ENCODE measurements at places on chromosomes 4 and X.

DNA sequence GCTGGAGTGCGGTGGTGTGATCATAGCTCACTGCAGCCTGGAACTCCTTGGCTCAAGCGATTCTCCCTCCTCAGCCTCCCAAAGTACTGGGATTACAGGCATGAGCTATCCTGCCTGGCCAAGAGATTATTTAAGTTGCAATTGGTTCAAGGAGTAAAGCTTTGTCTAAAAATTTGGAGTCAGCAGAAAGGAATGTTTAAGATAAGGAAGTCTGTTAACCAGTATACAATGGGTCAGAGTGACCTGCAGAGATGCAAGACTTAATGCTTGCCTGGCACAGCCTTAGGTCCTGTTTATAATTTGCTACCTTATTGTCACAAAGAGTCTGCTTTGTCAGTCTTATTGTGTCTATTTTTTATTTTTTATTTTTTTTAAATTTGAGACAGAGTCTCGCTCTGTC lies 826.2 kb downstream of the NLGN4X start:
- DNase-seq: no peak

DNA sequence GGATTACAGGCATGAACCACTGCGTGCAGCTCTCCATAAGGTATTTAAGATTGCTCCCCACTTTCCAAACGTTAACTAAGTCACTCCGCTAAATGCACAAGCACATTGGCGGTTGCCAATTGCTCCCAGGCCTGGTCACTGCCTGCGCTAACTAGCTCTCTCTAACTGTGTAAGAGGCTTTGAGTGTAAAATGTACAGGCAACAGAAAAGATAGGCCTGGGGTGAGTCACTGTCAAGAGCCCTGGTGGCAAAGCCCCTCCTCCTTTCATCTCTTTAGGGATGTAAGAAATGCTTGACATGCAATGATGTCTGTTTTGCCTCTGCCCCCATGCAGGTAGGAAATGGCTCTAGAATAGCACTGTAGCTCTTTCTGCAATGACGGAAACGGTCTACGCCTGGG lies 329.7 kb upstream of the GATB start:
- no peak for DNase-seq

- DNase-seq: no peak
Measured at GRCh38 chr4:8283161-8283560, 13.6 kb downstream of the HTRA3 start.

GRCh38 chrX:120253784-120254183 lies 3.2 kb downstream of the ZBTB33 start:
- no peak for DNase-seq

- no peak for DNase-seq
Measured at GRCh38 chrX:134484039-134484438, 24.1 kb downstream of the HPRT1 start.

DNA sequence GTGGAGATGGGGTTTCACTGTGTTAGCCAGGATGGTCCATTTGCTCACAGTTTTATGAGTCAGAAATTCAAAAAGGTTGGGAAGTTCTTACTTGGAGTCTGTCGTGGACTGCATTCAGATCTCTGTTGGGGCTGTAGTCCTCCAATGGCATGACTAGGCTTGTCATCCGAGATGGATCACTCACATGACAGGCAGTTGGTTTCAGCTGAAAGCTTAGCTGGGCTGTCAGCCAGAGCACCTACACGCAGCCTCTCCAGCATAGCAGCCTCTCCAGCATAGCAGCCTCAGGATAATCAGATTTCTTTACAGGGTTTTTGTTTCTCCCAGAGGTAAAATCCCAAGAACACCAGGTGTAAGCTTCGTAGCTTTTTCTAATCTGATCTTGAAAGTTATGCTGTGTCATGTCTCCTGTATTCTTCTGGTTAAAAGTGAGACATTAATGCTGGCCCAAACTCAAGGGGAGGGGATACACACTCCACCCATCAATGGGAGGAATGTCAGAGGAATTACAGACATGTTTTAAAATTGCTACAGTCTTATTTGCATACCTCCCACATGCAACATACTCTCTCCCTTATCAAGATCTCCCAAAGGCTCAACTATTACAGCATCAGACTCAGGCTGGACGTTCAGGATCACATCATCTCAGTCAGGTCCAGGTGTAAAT lies 31.6 kb upstream of the SOD3 start:
- DNase-seq: no peak

DNA sequence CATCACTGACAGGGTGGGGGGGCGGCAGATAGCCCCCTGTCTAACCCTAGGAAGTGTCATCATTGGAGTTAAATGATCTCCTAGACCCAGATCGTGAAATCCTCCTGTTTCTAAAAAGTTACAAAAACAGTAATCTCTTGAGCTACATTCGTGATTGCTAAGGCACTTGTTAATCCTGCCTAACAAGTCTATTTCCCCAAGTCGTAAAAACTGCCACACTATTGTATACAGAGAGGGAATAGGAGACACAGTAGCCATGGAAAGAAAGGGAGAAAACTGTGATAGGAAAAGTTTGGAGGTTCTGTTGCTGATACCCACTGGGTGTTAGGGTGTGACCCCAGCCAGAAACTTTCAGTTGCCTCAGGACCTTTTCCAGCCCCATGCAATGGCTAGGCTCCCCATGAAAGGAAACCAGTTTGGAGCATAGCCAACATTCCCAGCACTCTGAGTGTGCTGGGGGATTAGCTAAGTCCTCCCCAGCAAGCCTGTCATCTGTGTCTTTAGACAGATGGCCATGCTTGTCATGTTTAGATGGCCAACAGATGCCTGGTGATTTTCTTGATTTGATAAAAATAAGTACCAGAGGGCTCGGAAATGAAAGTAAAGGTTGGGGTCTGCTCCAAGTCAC lies 63.3 kb upstream of the ANXA10 start:
- DNase-seq: no peak

- no peak for DNase-seq
Measured at GRCh38 chr4:10891866-10892265, 207.3 kb upstream of the CLNK start.

- peak; percentile 29 for DNase-seq
Measured at GRCh38 chr4:1300466-1301455, 11.1 kb downstream of the MAEA start.

DNA sequence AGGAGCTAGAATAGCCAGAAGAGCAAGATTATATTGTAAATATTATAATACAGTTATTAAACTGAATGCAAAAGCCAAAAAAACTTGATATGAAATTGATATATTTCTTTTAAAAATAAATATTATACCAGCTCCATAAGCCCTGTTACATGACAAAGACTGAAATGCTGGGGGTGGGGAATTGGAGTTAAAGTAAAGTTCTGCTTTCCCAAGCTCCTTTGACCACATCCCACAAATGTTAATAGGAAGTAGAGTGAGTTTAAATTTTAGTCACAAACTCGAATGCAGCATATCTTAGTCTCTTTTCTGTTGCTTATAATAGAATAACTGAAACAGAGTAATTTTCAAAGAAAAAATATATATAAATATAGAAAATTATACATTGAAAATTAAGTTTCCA lies 46.9 kb upstream of the NFKB1 start:
- DNase-seq: no peak

GRCh38 chr4:4333265-4333706 lies 43.2 kb downstream of the ZBTB49 start:
- no peak for DNase-seq

DNA sequence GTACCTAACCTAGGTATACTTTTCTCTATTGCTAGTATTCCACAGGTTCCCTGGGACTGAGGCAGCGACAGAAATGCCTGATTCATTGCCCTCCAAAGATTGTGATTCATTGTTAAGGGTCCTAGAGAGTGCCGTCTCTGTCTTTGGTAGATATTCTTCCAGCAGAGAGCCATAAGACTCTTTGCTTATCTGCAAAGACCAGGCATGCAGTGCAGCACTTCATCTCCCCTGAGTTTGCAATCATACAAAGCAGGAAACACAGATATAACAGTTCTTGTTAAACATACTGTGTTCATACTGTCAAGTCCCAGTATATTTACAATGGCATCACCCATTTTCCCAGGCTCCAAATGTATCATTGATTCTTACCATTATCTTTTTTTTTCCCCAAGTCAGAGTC lies 47.7 kb downstream of the KLF8 start:
- DNase-seq: no peak

DNA sequence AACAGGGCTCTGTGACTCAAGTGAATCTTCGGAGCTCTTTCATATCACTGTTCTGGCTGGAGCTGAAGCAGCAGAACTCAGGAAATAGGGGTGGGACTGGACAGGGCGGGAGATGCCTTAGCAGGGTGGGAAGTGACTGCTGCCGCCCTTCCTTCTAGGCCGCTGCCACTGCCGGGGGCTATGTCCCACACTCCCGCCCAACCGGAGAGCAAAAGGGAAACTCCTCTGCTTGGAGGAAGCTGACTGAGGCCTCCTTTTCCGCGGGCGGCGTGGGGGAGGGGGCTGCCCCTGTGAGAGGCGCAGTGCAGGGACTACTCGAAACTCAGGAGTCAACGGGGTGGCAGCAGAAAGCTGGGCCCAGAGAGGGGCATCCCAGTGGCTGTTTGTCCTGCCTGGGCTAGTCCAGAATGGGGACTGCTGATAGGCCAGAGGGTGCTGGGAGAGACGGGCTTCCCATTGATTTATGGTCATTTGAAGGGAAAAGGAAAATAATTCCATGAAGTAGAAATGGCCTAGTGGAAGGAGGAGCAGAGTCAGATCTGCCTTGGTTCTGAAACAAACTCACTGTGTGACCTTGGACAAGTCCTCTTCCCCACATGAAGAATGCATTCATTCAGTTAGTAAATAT lies 36.9 kb downstream of the STARD8 start:
- DNase-seq: no peak

GRCh38 chrX:123432361-123433150 lies 248.5 kb downstream of the GRIA3 start:
- no peak for DNase-seq

DNA sequence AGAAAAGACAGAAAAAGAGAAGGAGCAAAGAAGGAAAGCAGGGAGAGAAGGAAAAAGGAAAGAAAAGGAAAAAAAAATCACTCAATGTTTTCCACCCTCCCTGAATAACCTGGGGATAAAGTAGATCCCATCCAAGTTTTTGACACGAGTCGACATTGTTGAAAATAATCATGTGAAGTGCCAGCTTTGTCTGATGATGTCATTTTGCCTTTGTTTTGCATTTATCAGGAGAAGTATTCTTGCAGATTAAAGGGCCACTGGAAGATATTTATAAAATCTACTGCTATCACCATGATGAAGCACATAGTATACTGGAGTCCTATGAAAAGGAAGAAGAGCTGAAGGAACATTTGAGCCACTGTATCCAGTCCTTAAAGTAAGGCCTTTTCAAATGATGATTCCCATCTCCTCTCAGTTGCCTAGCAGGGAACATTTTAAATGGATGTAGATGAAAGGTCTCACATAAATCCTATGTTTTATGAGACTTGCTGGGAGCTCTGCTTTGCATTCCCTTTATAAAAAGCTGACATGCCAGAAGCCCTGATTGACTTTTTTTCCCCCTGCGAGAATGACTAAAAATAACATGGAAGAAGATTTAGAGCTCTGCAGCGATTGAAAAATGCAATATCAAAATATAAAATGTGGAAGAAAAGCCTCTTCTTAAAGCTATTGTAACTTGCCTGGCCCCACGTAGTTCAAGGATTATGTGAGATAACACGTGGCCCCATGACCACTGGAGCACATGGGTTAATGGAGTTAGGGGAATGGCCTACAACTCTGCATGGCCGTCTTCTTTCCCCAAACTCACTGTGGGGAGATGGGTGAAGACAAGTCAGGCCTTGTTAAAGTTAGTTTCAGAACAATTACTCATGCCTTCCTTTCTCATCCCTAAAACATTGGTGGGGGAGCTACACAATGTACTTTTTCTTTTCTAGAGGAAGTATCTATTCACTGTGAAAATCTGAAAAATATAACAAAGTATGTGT lies 77.5 kb downstream of the INTS12 start:
- DNase-seq: no peak

DNA sequence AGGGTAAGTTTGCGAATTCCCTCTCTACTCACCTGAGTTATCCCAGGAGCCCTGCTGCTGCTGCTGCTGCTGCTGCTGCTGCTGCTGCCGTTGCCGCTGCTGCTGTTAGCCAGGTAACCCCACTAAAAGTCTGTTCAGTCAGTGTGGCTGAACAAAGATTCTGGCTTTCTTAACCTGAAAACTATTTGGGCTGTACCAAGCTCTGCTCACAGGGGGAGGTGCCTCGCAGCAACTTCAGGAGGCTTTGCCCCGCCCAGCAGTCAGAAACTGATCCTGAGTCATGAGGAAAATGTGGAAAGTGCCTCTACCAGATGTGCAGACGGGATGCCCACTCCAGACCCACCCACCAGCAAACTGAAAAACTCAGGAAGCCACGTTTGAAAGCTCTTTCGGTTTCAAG lies at the start of gene CAPN6:
Gene CAPN6, minus strand, starts transcription at position 145 of the 400 bp plus-strand sequence. CDS start 6,547 bp downstream, outside the sequence.
- no peak for DNase-seq

GRCh38 chrX:46333550-46333949 lies 211.7 kb downstream of the ZNF674 start:
- DNase-seq: no peak

- DNase-seq: no peak
Measured at GRCh38 chr4:30847958-30848357, 127.8 kb downstream of the PCDH7 start.

GRCh38 chr4:158374318-158374717 lies 147.4 kb upstream of the RXFP1 start:
- no peak for DNase-seq

- no peak for DNase-seq
Measured at GRCh38 chr4:88820698-88821415, 123.2 kb upstream of the NAP1L5 start.

GRCh38 chrX:102979536-102979935 lies 42.5 kb downstream of the RAB40AL start:
- no peak for DNase-seq

DNA sequence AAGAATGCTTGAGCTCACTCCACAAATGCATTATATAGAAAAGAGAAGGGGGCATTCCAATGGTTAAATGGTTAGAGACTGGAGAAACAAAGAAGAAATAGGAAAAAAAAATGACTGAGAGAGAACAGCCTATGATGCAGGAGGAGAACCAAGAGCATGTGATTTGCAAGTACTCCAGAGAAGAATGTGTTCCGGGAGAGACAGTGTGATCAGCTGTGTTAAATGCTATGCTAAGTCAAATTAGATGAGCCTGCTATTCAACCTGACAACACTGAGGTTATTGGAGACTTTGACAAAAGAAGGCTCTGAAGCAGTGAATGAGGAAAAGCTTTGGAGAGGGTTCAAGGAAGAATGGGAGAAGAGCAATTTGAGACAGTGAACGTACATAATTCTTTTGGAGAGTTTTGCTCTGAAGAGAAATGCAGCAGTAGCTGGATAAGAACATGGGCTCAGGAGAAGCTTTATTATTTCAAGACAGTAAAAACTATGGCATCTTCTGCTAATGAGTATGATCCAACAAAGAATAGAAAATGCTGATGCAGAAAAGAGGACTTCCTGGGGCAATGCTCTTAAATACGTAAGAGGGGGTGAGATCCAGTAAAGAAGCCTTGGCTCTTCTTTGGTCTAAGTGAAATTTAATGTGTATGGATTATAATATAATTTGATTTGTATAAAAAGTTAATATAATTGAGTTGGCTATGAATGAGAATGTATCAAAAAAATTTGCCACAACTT lies 66.3 kb downstream of the PPP3CA start:
- no peak for DNase-seq

GRCh38 chr4:163833669-163834068 lies 339.2 kb downstream of the TMA16 start:
- no peak for DNase-seq

- DNase-seq: no peak
Measured at GRCh38 chrX:97126020-97126419, 242.3 kb downstream of the RPA4 start.
